ENCODE measurements at places on chromosomes 4 and X.
A peak's percentile ranks its signal among the peaks of the same experiment; 100 is the strongest.

GRCh38 chrX:42732506-42732905 is 45.5 kb downstream of the PPP1R2C start:
- no peak for DNase-seq

DNA sequence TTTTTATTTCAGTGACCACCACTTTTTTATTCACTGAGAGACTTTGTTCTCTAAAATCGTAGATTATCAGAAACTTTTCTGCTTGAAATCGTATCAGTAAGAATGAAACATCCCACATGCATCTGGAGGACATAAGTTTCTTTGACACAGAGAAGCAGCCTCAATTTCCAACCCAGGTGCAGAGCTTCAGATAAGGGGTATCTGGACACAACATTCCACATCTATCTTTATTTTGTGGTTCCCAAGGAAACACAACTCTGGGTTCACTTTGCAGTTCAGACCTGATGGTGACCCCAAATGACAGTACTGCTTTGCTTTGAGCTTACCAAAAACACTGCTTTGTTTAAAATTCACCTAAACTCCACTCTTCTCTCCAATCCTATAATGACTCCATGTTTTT is 1.3 kb upstream of the CLCN5 start:
- DNase-seq = no peak

- DNase-seq = no peak
Measured at GRCh38 chr4:146142768-146143167, 32.8 kb upstream of the LSM6 start.

DNA sequence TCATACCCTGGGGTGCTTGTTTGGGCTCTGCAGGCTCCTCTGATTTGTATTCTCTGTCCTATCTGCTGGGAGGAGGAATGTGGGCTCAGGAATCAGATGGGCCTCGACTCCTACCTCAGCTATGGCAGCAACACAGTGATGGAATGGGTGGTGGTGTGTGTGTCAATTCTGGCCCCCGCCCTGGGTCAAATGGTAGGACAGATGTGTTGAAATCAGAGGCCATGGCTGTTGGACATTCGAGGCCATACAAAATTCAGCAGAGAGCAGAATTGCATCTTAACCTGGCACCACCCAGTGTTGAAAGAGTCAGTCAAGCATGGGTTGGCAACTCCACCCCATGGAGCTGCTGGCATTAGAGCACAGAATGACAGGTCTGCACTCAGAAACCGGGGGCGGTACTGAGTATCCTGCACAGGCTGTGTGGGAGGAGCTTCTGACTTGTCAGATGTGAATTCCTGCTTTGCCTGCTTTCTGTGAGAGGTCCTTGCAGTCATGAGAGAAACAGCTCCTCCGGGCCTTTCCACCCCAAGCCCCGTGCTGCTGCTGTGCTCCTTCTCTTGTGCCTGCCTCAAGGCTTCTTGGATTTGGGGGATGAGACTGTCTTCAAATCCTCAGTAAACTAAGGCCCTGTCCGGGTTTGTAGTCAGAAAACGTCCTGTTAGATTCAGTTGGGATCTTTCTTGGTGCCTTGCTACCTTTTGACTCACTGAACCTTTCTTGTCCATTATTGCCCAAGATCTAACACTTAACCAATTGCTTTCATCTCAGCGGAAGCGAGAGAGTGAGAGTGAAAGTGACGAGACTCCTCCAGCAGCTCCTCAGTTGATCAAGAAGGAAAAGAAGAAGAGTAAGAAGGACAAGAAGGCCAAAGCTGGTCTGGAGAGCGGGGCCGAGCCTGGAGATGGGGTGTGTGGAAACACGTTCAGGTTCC is 13.0 kb downstream of the DKC1 start:
- no peak for DNase-seq

DNA sequence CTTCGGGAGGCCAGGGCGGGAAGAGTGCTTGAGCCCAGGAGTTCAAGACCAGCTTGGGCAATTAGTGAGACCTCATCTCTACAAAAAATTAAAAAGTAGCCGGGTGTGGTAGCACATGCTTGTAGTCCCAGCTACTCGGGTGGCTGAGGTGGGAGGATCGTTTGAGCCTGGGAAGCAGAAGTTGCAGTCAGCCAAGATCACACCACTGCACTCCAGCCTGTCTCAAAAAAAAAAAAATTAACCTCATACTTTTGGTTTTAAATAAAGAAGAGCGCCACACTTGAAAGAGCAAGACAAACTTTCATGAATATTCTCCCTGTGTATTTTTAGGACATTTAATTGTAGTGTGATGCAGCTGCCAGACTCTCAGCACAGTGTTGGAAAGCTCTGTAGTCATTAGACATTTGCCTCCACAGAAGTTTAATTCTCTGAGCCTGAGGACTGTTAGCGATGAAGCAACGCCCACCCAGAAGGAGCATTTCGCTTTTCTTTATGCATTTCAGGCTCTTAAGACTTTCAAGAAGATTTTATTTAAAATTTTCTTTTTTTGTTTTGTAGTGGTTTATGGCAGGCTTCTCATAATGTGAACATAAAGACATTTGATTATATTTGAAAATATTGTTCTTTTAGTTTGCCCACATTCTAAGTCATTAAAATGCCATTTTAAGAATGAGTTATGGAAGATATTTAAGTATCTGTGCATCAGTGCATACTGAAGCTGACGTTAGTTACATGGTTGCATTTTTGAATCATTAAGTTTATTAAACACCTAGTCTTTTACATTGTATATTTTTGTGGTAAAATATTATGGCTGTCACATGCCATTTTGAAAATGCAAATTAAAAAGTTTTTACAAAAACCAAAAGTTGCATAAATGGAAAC is 45.8 kb downstream of the DCLK2 start:
- DNase-seq = no peak

DNA sequence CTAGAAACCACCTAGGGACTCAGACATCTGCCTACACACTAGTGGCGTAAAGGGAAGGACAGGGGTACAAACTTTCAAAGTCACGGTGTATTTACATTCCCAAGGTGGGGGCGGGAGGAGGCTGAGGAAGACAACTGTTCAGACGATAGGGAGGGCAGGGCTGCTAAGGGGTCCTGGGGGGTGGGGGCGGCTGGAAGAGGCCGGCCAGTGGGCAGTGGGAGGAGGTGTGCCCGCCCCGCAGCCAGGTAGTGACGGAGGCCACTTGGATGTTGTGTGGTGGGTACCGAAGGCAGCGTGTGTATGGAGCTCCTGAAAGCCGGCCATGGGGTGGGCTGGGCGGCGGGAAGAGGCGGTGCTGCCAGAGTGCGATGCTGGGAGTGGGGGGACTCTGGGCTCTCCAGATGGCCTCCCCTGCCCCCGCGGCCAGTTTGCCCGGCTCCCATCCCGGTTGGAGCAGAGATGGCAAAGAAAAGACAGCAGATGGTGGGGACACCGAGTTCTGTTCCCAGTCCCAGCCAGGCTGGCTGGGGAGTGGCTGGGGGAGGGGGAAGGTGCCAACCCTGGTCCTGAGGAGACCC is 24.2 kb downstream of the L1CAM start:
- no peak for DNase-seq

- DNase-seq = no peak
Measured at GRCh38 chr4:168928346-168928745, 81.7 kb downstream of the CBR4 start.

GRCh38 chrX:110086162-110086915 is 83.4 kb downstream of the TMEM164 start:
- no peak for DNase-seq

DNA sequence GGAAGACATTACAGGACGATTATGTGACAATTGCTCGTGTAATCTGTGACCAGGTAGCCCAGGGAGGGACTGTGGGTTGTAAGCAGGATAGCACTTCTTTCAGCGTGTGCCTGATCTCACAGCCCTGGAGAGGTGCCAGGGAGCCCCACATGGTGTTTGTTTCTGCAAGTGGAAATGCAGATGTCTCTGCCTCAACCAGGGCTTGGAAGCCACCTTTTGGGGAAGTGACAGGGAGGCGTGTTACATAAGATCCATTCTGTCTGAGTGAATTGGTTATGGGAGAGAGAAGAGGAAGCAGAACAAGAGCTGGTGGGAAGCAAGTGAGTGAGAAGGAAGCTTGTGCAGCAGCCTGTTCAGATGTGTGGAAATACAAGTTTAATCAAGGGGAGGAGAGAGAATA is 104.5 kb upstream of the GATB start:
- no peak for DNase-seq

- DNase-seq = no peak
Measured at GRCh38 chrX:154605566-154605965, 13.5 kb downstream of the CTAG1B start.

GRCh38 chr4:78534286-78534955 is 17.1 kb upstream of the ANXA3 start:
- no peak for DNase-seq

DNA sequence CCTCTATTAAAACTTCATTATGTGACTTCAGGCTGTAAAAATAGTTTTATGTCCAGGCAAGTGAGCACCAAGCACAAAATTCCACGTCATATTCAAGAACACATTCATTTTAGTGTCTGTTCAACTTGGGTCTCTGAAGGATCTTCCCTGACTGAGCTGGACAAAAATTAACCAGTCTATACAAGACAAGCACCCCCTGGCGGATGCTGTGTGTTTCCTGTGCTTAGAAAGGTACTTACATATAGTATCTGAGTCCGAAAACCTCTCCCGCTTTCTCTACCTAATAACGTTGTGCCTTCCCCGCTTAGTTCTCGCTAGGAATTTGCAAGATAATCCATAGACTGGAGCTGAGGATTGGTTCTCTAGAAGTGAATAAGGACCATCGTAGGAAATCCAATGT is 2214.5 kb upstream of the TENM3 start:
- DNase-seq = no peak

DNA sequence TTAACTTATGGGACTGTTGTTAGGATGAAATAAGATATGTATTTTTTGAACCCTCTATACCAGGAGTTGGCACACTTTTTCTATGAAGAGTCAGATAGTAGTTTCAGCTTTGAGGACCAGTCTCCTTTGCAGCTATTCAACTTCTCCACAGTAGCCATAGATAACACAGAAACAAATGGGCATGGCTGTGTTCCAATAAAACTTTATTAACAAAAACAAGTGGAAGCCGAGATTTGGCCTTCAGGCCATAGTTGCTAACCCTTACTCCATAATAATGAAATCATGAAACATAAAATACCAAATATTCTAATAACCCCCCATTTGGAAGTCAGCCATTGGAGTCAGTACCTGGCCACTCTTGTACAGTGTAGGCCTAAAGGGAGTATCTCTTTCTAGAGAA is 30.6 kb downstream of the ARX start:
- no peak for DNase-seq

GRCh38 chr4:56289934-56290333 is 97.4 kb downstream of the AASDH start:
- no peak for DNase-seq

- peak; percentile 19 for DNase-seq
Measured at GRCh38 chrX:20265726-20266681, 705 bp downstream of the RPS6KA3 start.

GRCh38 chr4:86891762-86892635 is at the start of gene C4orf36:
TSS of gene C4orf36 (minus strand) at chr4:86892422. CDS start at chr4:86891520, 902 bp downstream.
- peak; percentile 76 for DNase-seq

DNA sequence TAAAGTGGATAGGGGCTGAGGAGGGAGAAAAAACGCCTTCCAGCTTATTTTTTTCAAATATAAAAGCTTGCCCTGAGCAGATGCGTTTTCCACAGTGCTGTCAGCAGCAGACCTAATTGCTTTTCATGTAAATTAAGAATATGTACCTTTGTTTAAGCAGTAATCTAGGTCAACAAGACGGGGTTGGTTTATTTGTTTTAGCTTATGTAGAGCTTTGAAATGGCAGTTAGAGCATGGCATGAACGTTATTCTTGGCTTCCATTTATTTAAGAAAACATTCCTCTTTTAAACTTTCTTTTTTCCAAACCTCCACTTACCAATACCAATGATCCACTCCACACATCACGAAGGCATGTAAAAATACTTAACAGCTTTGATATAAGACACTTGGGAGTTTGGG is 220.3 kb upstream of the TENM3 start:
- no peak for DNase-seq

GRCh38 chrX:20668550-20668949 is 401.8 kb upstream of the RPS6KA3 start:
- no peak for DNase-seq

- no peak for DNase-seq
Measured at GRCh38 chr4:153618833-153619232, 65.2 kb upstream of the TLR2 start.

- DNase-seq = no peak
Measured at GRCh38 chr4:8897251-8898167, 25.9 kb upstream of the HMX1 start.

DNA sequence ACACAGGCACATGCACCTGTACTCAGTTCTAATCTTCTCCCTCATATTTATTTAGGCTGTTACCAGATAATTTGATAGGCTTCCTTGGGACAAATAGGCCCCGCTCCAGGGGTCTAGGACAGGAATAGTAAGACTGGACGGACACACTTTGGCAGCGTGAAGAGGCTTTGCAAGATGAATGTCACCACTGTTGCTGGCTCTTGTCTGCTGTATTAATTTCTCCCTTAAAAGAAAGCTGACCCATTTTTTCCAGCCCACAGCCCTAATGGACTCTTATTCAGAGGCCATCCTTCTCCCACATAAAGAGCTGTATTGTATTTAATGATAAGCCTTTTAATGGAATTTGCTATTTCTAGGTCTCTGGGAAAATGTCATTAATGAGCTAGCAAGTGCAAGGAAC is 18.0 kb downstream of the FAM184B start:
- DNase-seq = no peak
